ENCODE measurements at places on chromosomes 1 and 21. TPM values are rescaled to one million over a fixed set of nuclear protein-coding genes. Genes with fewer than 3 reads are reported as not detected.

NPHS2 gene
- total RNA-seq = not detected

PCAT6 gene
- total RNA-seq = 0.79 TPM

LYPD8 gene
- total RNA-seq = not detected

ADSS2 gene
- 5.1 TPM for total RNA-seq

NR5A2 gene
- 1.7 TPM for total RNA-seq

BEND5 gene
- total RNA-seq = 3.9 TPM

TEKT2 gene
- not detected for total RNA-seq

ABL2 gene
- total RNA-seq = 8.4 TPM

MIXL1 gene
- total RNA-seq = not detected

CLDN14 gene
- total RNA-seq = not detected

S100A13 gene
- 124 TPM for total RNA-seq

All from left ventricle myocardium superior (tissue), 1 donor.